ENCODE measurements at places on chromosomes 5 and 9.

- DNase-seq, result no peak
Observed at GRCh38 chr5:89282554-89283510, 399.8 kb upstream of the MEF2C start.

DNA sequence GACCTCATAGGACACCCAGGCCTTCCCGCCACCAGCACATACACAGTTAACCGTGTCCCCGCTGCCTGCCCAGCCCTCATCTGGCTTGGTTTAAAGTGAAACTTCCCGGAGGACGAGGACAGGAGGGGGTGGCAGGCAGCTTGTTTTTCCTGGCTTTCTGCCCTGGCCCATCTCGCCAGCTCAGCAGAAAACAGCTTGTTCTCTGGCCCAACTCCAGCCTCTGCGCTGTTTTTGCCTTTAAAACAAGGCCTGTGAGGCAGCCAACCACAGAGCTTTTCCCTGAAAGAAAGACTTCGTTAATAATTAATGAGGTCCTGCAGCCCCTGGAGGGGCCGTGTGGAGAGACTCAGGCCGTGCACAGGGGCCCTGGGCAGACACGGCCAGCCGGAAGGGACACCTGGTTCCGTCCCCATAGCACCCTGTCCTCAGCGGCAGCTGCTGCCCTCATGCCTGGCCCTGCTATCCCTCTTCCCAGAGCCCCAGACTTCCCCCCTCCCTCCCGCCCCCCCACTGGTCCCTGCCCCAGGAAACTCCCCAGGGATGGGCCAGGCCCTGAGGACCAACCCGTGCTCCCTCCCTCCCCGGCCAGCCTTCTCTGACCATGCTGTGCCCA lies 108.7 kb downstream of the RXRA start:
- DNase-seq, result no peak

GRCh38 chr9:99925541-99925940 lies 19.1 kb downstream of the STX17 start:
- DNase-seq, result no peak

- DNase-seq, result no peak
Observed at GRCh38 chr9:17837965-17838364, 259.1 kb downstream of the SH3GL2 start.

- DNase-seq, result peak; percentile 45
Observed at GRCh38 chr9:127505396-127506116, 54.2 kb downstream of the LRSAM1 start.

GRCh38 chr9:37562826-37563225 lies 13.4 kb downstream of the FBXO10 start:
- DNase-seq, result no peak

DNA sequence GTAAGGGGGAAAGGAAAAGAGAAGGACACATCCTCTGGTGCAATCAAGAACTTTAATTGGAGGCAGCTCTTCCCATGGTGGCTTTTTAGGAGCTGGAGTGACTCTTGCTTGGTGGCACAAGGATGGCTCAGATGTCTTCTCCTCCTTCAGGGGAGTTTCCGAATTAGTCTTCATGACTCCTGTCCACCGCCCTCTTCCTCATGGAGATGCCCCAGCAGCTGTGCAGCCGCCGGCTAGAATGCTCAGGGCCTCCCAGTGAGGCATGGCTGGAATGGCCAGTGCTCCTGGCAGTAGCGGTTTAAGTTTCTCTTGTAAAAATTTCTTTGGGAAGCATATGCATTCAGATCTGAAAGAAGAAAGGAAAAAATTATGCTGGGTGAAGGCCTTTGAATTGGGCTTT lies 8.8 kb upstream of the TEX53 start:
- DNase-seq, result no peak

Data from neural crest cell (in vitro differentiated cells).